A549 treated with CORT108297 at 1 μM for 4 hours (cell line): ENCODE measurements at places on chromosomes 4 and X. TPM values are rescaled to one million over a fixed set of nuclear protein-coding genes. Genes with fewer than 3 reads are reported as not detected.

The KLB gene
- 0.07 to 0.11 TPM (median 0.08 TPM) in 5 replicates for total RNA-seq

The WWC2 gene
- total RNA-seq, result 10.8 to 17.9 TPM (median 14.9 TPM) in 5 replicates

The MAGEA2B gene
- total RNA-seq, result not detected in 5 replicates

The ACOT9 gene
- total RNA-seq, result 95.1 to 109 TPM (median 98.6 TPM) in 5 replicates

The MUC7 gene
- not detected in 5 replicates for total RNA-seq

The NSG1 gene
- 1.7 to 2.5 TPM (median 2.2 TPM) in 5 replicates for total RNA-seq

The ELF2 gene
- 11.7 to 15.1 TPM (median 12.7 TPM) in 5 replicates for total RNA-seq

The EPGN gene
- total RNA-seq, result 0.07 to 0.27 TPM in 2 of 5 replicates, not detected in the others

The ADGRG4 gene
- not detected in 5 replicates for total RNA-seq

The EIF2S3 gene
- total RNA-seq, result 123 to 206 TPM (median 132 TPM) in 5 replicates
